ENCODE measurements at places on chromosomes 12 and 14.
A peak's percentile ranks its signal among the peaks of the same experiment; 100 is the strongest.

DNA sequence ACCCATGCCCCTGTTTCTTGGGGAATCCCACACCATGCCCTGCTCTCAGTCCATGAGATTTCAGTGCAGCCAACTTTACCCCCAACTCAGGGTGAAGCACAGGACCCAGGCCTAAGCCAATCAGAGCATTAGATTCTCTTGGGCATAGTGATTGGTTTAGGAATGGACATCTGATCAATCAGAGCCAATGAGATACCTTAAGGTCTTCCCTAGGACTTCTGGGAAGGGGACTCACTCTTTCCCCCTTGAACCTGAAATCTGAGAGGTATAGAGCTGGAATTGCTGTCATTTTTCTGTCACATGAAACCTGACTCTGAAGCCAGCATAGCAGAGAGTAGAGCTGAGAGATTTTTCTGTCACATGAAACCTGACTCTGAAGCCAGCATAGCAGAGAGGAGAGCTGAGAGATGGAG is 127.1 kb downstream of the ZFP36L1 start:
- DNase-seq, result no peak

- DNase-seq, result no peak
Measured at GRCh38 chr12:27506645-27507189, 17.3 kb upstream of the PPFIBP1 start.

DNA sequence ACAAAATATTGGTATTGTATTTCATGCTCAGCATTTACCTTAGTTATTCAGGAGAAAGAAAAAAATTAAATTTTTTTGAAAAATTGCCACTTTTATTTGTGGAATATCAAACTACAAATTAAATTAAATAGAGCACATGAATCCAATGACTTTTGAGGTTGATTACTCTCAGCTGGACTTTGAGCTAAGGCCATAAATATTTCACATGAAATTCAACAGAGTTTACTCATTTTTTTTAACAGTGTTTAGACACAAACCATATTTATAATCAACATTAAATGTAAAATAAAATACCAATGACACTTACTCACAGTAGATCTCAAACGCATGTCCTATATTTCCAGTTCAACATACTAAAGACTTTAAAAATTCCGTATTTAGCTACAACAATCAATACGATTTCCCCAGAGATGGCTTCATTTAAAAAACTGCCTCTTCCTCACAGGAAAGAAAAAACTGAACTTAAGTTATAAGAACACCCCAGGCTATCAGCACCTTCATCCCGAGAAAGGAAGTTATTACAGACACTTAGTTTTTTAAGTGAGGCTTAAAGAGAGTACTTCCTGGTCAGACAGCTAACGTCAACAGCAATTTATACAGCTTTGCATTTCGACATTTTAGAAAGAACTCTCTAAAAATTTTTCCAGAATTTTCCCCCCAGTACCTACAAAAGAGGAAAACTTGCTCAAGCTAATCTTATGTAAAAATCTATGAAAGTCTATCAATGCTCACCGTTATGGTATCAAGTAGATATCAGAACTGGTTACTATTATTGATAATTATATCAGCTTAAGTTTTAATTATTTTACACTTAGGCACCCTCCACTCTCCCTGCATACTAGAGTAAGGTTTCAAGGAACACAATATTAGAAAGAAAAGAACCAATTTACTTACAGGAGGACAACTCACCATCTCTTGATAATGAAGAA is 13.8 kb downstream of the TAOK3 start:
- DNase-seq, result peak; percentile 26

- DNase-seq, result no peak
Measured at GRCh38 chr14:93239869-93240677, 33.0 kb downstream of the UBR7 start.

- DNase-seq, result no peak
Measured at GRCh38 chr14:61972711-61973110, 210.5 kb downstream of the SNAPC1 start.

DNA sequence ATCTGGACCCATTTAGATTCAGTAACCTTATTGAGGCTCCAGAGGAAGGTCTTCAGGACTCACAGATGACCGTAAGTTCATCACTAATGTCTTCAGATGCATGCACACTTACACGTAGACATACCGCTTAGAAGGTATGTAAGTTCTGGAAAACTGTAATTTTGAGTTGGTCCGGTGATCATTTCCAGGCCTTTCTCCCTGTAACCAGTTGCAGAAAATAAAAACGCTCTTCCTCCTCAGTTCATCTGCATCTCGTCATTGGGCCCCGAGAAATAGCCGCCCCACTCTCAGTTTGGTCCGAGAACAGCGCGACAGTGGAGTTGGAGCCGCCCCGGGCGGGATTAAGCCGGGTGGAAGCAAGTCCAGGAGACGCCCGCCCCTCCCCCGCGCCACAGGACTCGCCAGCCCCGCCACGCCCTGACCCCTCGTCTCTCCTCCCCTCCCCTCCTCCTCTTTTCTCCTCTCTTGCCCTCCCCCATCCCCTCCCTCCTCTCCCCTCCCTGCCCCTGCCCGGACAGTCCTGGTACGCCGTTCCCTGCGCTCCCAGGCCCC is 83.7 kb downstream of the TNFAIP2 start:
- no peak for DNase-seq
